Tongue (tissue), 3 donors: ENCODE measurements at places on chromosomes 2 and 18. TPM values are rescaled to one million over a fixed set of nuclear protein-coding genes. Genes with fewer than 3 reads are reported as not detected.
A peak's percentile ranks its signal among the peaks of the same experiment; 100 is the strongest.

Gene CAPN14
- total RNA-seq = 20.5 TPM

Gene FOXD4L1
- not detected for total RNA-seq

Gene DCC
- total RNA-seq = 5.5 TPM

Gene GPR45
- total RNA-seq = not detected

DNA sequence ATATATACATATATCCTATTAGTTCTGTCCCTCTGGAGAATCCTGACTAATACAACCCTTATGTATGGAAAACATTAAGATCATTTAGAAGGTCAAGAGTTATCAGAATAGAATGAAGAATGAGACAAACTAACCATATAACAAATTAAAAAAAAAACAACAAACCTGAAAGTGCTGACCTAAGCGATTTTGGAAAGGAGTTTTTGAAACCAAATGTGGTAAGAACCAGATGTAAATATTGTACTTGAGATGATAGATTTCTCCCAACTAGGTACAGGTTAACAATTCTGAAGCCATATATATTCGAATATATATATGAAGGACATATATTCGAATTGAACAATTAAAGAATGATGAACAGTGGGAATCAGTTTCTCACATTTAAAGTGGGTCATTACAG is 917.8 kb upstream of the SLC39A10 start:
- no peak for DNase-seq

GRCh38 chr2:144858211-144858610 is 338.3 kb upstream of the ZEB2 start:
- DNase-seq = peak; percentile 59

- DNase-seq = no peak
Observed at GRCh38 chr2:226836548-226836885, 663 bp downstream of the RHBDD1 start.

- no peak for DNase-seq
Observed at GRCh38 chr18:6132751-6133368, 237.5 kb upstream of the TMEM200C start.
